T47D (cell line): ENCODE measurements at places on chromosomes 6 and 20.

GRCh38 chr20:18986146-18986830 is 172.7 kb downstream of the SCP2D1 start:
- DNase-seq = no peak

GRCh38 chr6:141610741-141611140 is 522.0 kb upstream of the GJE1 start:
- no peak for DNase-seq

DNA sequence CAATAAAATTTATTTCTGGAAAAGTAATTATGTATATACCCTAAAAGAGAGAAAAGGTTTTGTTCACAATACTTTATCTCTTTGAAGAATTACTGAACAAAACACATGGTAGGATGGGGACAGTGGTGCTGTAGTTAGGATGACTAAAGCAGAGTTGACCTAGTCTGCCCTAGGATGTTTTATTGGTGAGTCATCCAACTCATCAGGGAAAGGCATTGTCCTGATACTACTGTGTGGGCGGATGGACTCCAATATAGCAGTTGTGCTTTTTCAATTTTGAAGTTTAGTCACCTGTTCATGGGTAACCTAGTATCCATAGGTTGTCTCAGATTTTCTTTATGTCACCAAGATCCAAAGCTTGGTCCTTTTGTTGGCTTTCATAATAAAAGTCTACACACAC is 53.3 kb upstream of the EYS start:
- no peak for DNase-seq

GRCh38 chr6:67880939-67881705 is 754.0 kb upstream of the ADGRB3 start:
- no peak for DNase-seq

DNA sequence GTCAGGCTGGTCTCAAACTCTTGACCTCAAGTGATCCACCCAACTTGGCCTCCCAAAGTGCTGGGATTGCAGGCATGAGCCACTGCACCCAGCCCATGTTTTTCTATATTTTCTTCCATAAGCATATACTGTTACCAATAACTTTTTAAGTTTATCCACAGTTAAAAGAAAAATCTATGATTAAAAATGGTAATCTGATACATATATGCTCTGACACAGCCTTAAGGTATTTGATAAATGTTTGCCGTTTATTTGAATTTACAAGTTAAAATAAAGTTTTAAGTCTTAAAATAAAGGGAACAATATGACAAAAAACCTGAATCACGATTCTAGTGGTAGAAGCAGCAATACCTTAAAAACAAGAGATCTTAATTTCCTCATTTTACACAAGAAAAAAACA is 5.2 kb downstream of the STK38 start:
- DNase-seq = no peak

- DNase-seq = no peak
Observed at GRCh38 chr6:137259349-137259748, 40.2 kb upstream of the IFNGR1 start.

GRCh38 chr6:100998111-100998510 is 117.0 kb upstream of the ASCC3 start:
- no peak for DNase-seq

- no peak for DNase-seq
Observed at GRCh38 chr6:87671555-87672029, 30.4 kb downstream of the AKIRIN2 start.

- DNase-seq = no peak
Observed at GRCh38 chr6:35448191-35448590, 3.9 kb upstream of the FANCE start.

GRCh38 chr6:22133357-22133756 is 163.5 kb downstream of the PRL start:
- DNase-seq = no peak

DNA sequence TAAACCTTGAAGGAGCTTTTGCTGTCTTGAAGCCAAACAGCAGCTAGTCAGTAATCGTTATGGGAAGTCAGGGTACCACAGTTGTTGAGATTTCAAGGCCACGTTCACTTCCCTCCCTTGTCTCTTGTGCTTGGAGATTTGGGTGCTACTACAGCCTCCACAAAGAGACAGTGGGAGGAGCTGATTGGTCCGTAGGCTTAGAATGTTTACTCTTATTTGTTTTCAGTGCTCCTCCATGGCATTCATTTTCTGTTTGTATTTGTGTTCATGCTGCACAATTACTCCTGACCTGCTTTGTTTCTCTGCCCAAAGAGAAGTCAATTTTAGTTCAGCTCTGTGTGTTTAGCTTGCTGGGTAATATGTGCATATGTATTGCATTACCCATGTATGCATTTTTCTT is 147.7 kb downstream of the PRL start:
- no peak for DNase-seq
